ENCODE measurements at places on chromosomes 4 and X.

DNA sequence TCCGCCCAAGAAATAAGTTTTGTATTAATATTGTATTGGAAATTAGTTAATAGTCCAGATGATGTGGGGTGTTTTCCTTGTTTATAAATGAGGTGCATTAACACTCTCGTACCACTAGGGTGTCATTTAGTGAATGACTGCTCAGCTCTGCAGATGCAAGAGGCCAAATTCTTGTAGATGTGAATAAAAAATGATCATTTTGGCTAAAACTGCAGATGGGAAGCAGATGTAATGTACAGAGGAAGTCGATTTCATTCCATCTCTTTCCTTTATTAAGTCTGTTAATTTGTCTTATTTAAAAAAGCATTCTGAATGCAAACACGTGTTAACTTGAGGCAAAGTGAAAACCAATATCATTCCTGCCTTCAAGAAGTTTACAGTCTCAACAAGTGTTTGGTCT is 108.1 kb downstream of the DHX15 start:
- peak; percentile 38 for DNase-seq

DNA sequence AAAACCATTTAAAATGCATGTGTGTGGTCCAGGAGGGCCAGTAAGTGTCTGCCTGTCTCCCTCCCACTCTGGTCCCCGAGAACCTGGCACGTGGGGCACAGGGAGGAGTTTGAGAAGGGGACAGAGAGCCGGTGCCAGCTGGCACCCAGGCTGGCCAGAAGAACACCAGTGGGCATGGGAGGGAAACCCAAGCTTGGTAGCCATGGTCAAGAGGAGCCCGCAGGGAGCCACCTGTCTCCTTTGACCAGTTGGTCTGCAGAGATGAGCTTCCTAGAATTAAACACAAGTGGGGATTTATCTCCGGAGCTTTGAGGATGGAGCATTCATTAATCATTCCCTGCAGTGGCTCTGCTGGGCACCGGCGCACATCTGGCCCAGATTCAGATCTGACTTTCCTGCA is 41.6 kb downstream of the HMX1 start:
- DNase-seq: no peak

- no peak for DNase-seq
Measured at GRCh38 chr4:40363945-40364344, 28.8 kb downstream of the CHRNA9 start.

- no peak for DNase-seq
Measured at GRCh38 chr4:183399616-183400015, 44.8 kb upstream of the CDKN2AIP start.

GRCh38 chr4:93370256-93370655 is 458.3 kb upstream of the ATOH1 start:
- DNase-seq: no peak

DNA sequence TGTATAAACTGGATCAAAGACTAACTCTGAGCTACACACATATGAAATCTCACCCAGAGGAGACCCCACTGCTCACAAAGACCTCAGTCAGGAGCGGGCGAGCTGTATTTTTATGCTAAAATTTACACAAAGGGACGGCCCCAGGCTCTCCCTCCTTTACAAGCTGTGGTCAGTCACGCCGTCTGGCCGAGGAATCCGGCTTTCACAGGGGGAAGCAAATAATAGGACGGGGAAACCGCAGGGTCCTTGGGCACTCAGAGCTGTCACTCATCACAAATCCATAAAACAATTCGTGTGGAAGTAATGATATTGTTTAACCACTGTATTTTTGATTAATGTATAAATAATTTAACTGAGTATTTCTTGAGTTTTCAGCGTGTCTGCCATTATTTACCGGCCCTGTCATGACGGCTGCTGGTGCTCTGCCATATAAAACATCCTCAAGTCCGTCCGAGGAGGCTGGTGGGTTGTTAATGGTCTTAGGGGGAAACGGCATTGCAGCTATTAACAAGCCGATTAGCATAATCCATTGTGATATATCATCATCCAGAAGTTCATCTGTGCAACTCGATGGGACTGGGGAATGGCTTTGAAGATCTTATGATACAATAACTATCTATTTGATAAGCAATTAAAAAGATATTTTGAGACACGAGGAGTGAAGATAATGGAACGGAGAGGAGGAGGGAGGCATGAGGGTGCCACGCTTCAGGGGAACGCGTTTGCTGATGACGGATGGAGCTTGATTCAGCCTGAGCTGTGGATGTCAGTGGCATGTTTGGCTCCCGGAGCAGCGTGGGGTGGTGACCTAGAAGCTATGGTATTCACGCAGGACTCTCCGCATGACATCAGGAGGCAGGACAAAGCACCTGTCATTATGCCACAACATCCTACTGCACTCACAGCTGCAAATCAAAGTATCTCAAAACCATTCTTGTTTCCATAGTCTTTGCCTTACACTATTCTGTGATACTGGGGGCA is 150.9 kb downstream of the SHOX start:
- peak; percentile 12 for DNase-seq

- DNase-seq: no peak
Measured at GRCh38 chrX:146602246-146602645, 207.3 kb upstream of the CXorf51B start.

- DNase-seq: no peak
Measured at GRCh38 chr4:175772170-175772705, 39.8 kb downstream of the GPM6A start.
